SW480 (cell line): ENCODE measurements at places on chromosomes 11 and 22.

GRCh38 chr22:40203572-40203971, 25.8 kb downstream of the TNRC6B start:
- no peak for DNase-seq

GRCh38 chr11:69635195-69635594, 5.8 kb upstream of the CCND1 start:
- no peak for DNase-seq

GRCh38 chr22:23909296-23909898, 15.2 kb downstream of the MIF start:
- DNase-seq, result no peak

- no peak for DNase-seq
Observed at GRCh38 chr22:24367841-24368240, 59.6 kb upstream of the ADORA2A start.

DNA sequence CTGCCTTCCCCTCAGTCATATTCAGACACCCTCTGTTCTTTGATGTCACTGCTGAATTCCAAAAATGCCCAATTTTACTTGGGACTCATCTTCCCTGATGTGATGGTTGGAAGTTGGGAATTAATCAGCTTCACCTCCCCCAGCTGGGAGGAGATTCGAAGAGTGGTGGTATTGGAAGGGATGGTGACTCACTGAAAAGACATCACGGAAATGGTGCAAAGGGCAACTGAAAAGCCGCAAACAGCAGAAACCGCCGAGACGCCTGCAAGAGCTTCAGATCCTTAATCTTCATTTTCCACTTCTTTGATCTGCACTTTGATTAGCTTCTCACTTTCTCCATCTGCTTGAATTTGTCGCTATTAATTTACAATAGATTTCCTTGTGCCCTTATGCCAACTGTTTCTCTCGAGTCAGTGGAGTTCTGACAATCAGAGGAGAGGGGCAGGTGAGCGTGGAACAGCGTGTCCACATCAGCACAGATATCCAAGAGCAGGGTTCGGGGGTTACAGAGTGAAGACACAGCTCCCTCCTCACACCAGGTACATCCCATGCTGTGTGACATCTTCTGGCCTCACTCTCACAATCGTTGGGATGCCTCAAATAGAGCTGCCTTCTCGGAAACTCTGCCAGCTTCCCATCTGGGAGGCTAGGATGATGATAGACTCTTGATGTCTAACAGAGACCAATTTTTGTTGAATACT, 325.4 kb downstream of the BRD1 start:
- peak; percentile 79 for DNase-seq

- DNase-seq, result no peak
Observed at GRCh38 chr11:25727944-25728343, 604.0 kb upstream of the ANO3 start.

- DNase-seq, result no peak
Observed at GRCh38 chr11:59559886-59560285, 48.5 kb downstream of the OR4D9 start.

- DNase-seq, result no peak
Observed at GRCh38 chr11:23570828-23571227, 710.6 kb upstream of the CCDC179 start.

DNA sequence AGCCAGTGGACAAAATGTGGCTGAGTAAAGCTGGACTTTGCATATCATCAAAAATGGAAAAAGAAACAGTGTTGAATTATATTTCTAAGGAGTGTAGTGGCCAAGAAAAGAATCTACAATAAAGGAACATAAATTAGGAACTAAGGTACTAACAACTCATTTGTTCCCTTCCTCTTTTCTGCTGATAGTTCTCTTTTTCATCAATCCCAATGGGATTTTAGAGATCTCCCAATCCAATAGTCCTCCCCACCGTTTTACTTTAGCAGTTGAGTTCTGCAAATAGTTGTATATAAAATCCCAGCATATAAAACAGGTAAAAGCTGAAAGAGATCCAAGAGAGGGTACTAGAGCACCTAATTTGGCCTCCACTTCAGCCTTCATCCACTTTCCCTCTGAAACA, 2.0 kb downstream of the PRCP start:
- DNase-seq, result no peak

DNA sequence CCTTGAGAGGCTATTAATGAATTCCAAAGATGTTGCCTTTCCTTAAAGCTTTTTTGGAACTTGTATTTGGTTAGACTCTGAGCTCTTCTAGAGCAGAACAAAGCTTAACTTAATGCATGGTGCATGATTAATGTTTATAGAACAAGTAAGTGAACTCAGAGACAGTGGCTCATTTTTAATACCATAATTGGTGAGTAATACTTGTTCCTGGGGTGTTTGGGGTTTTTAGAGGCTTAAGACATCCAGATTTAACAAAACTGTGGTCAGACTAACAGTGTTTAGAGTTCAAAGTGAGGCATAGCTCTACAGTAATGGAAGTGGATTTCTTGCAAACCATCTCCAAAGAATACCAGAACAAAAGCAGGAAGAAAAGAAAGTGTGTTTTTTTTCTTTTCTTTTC, 73.7 kb upstream of the CTSC start:
- DNase-seq, result no peak

- no peak for DNase-seq
Observed at GRCh38 chr11:76369406-76369805, 11.5 kb downstream of the THAP12 start.

DNA sequence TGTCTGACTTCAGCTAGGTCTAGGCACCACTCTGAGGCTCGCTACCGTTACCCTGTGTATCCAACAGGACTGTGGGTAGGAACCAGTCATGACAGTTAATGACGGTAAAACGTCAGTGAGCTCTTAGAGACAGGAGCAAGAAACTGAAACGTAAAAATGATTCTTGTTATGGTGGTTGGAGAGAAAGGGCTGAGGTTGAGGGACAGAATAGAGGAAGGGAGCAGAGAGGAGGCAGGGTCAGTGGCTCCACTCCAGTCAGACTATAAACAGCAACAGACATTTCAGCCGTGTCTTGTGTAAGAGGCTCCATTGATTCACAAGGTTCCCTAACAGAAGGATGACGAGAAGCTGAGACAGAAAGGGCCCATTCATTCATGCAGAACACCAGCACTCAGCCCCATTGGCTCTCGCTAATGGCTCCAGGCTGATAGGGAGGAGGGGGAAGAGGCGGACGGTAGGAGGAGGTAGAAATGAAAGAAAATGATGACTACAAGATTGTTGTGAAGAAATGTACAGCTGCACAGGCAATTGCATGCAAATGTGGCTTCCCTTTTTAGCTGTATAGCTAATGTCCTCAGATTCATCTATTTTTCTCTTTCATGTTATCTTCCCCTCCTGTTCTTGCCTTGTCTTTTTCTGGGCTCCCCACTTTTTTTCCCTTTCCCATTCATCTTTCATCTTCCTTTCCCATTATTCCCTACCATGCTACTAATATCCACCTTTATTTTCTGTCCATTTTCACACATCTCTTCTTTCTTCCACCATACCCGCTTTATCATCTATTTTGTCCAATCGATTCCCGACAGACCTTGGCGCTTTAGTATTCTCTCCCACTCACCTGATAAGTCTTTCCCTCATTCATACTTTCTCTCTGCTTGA, 34.3 kb downstream of the ETS1 start:
- DNase-seq, result no peak

DNA sequence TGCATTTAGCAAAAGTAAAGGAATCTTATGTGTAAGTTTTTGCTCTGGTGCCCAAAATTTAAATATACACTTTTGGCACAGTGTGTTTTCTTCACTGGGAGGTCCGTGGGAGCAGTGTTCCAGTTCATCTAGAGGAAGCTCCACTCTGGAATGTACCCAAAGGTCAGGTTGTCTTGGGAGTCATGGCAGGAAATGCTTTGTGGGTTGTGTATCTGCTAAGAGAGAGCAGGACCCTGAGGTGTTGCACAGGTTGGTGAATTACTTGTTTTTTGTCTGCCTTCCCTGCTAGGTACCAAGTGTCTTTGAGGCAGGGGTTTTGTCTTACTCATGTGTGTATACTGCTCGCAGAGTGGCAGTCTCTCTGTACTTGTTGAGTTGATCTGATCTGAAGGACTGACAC, 37.3 kb downstream of the DIXDC1 start:
- no peak for DNase-seq
